ENCODE measurements at places on chromosomes 1 and 21.

DNA sequence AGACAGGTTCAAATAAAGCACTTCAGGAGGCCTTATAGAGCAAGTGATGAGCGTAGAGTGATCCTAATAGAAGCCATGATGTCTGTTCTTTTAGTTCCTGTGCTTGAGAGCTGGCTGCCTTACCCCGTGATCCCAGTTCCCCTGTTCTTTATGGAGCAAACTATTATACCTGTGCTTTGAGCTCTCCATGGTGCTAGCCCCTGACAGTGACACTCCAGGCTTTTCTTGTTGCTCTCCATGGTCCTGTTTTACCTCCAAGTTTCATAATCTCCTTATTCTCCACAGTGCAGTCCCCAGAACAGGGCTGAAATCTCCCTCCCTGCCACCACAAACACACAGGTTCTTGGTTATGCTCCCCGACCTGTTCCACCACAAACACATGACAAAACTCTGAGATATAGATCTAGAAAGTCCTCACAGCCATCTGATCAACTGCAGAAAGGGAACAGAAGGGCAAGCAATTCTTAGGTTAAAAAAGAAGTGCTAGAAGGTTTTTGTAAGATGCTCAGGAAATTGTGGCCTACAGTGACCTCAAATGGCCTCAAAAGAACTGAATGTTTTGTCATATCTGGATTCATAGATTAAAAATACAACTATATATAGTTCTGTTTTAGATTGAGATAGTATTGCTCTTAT is 6.0 kb downstream of the CADM3 start:
- peak; percentile 38 for DNase-seq

- DNase-seq: no peak
These were observed 26.4 kb downstream of the KIF26B start for GRCh38 chr1:245181158-245181517.

DNA sequence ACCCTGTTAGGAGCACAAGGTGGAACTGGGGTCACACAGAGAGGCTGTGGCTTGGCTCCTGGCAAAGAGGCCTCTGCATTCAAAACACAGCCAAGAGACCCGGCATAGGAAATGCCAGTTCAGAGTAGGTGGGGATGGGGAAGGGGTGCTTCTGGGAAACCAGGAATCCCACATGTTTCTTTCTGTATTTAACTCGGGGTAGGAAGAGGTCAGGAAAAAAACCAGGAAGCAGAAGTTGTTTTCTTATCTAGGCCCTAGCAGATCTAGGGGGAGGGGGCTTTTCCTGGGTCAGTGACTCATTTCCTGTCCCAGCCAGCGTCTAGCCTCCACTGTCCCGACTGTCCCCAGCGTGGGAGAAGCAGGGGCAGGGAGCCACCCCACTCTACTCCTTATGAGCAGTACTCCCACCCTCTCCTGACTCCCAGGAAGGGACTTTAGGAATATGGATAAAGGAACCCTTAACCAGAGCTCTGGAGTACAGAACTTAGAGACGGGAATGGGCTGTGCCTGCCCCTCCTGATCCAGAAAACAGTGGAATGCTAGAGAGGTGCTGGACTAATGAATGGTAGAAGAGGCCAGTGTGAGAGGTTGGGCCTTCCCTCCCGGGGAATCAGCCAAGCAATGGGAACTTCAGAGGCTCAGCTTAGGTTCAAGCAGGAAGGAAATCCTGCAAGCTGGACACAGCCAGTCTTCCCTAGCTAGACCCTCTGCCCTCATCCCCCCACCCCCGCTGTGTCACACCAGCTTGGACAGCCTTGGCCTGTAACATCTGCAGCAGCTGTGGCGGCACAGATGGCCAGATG is 5.7 kb downstream of the FHL3 start:
- DNase-seq: peak; percentile 50

GRCh38 chr1:12528021-12528852 is 89.8 kb downstream of the DHRS3 start:
- peak; percentile 67 for DNase-seq

DNA sequence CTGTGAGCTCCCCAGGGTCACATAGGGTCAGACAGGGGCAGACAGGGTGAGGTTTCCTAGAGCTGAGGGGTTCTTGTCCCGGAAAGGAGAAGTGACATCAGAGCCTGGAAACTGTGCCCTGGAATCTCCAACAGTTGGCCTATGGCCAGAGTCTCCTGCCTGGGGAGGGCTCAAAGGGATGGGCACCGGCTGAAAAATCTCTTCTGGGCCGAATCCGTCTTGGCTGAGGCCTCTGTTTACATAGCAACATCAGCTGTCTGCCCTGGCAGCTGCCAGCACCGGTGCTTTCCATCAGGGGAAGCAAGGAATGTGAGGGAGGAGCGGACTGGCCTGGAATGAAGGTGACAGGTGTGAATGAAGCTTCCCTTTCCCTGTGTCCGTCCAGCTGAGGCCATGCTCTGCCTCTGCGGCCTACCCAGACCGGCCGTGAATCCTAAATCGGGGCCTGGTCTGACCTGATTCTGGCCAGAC is 30.7 kb downstream of the VASH2 start:
- DNase-seq: no peak

DNA sequence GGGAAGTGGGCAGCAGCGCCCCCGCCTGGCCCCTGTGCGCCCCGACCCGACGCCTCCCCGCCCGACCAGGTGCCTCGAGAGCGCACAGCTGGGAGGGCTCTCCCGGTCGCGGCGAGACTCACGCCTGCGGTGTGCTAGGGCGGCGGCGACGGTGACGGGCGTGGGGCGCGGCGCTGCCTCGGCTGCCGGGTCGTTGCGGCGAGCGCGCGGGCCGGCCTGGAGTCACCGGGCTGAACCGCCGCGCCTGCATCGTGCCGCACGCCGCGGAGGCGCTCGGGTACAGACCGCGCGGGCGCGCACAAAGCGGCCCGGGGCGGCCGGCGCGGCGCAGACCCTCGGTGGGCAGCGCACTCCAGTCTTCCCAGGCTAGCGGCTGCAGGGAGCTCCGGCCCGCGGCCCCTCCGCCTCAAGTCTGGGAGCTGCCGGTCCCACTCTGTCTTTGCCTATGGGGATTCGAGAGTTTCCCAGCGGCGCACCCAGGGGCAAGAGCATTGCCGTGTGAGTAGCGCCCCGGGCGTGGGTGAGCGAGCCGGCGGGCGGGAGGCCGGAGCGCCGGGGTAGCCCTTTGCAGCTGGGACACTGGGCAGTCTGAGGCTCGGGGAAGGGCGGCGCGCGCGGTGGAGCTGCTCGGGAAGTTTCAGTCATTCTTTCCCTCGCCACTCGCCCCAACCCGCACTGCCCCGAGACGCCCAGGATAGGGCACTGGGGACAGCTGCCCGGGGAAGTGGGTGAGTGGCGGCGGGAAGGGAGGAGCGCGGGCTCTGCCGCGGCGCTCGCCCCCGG is at the start of gene SLC35F3:
TSS of gene SLC35F3 (plus strand) at position 44 of the 783 bp plus-strand sequence.
- DNase-seq: no peak

DNA sequence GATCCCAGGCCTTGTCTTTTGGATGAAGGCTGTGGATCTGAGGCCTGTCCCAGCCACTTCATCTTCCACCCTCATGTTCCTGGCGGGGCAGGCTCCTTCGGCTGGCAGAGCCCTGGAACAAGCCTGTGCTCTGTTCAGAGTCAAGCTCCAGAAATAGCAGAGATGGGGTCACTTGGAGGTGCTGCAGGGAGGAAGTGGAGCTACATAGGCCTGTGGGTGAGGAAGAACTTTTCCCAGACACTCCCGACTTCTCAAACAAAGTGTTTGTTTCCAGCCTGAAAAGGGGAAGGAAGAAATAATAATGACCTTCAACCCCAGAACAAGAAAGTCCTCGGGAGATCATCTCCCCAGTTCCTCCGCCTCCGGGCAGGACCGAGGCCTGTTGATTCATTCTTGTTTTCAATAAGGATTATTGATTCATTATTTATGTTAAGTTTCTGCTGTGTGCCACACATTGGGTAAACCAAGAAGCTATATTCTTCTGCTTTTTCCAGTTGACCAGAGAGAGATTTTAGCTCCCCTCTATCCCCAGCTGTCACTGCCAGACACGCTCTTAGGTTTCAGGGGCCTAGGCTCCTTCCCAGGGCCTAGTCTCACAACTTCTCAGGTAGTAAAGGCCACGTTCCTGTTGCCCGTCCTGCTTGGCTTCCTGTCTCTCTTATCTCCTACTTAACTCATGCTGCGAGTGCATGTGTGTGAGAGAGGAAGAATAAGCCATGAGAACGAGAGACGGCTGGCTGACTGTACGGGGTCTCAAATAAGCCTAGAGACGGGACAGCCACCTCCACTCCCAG is 16.9 kb downstream of the IKBKE start:
- peak; percentile 73 for DNase-seq

- DNase-seq: no peak
These were observed 337.1 kb downstream of the SIPA1L2 start for GRCh38 chr1:232292818-232293217.

DNA sequence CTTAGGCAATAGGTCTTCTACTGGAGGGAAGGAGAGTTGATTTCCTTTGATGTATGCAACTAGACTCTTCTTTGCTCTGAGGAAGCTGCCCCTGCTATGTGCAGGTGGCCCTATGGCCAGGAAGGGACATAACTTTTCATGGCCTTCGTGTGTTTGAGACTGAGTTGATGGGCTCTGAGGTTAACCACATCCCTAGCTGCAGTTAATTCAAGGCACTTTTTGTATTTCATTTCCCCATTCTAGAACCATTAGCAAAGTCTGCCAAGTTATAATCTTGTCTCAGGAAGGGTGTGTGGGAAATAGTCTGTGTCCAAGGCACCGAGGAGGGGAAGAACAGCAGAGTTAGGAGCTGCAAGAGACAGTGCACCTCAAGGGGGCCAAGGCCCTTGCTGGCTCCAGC is 2.5 kb downstream of the FCRL4 start:
- DNase-seq: no peak

DNA sequence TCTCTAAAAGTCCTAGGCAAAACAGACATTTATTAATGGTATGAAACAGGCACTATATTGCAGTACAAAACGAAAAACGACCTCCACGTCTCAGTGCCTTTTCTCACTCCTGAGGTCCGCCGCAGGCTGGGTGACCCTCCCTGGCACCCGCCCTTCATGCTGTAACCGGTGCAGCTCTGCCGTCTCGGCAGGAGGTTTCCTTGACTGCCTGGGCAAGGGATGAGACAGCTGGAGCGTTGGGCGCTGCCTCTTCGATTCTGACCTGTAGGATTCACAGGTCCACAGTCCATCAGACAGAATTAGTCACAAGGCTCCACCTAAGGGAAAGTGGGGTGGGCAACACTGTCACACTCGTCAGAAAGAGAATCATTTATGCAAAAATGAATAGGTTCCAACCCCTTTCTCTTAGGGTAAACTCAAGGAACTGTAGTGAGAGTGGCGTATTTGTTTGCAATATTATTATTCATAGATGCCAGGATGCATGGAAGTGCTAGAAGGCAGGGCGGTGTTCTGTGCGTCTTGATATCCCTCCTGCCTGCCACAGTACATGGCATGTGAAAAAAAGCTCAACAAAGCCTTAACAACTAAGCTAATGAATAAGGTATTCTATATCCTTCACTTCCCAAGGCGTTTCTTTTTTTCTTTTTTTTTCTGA is 23.5 kb upstream of the ZBTB18 start:
- no peak for DNase-seq

DNA sequence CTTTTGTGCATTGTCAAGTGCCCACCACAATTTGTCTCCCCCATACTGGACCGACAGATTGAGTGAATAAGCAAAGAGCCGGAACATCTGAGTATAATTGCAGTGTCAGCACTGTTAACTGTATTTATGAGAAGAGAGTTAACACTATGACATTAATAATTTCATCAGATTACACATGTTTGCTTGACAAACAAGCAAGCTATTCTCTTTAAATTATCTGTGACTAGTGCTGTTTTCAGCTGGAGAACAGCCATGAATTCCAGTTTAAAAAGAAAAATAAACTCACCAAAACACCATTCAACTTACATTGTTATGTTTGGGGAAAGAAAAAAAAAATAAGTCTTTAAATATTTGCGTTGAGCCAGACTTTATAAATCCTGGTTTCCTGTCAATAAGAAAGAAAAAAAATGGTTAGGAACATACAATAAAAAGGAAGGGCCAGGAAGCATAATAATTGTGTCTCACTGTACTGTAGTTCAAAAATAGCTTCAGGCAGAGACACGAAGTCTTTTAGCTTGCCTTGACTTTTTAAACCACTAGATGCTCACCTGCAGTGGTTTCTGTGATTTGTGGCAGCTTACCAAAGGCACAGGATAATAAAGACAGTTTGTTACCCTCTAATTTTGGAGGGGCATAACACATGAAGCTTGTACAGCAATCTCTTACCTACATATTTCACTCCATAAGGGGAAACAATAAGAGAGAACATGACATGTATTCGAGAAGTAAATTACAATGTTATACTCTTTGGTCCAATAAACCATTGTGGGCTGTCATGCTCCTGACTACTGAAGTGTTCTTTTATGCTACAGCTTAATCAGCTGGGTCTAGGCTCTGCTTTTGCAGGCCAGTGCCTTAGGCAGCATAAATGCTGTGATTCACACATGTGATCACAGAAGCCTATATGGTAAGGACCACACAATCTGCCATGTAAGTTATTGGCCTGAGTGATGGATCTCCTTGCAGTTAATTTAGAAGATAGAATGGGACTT is 302.0 kb upstream of the ADGRL2 start:
- DNase-seq: no peak

- DNase-seq: no peak
These were observed 19.9 kb downstream of the DSTYK start for GRCh38 chr1:205191622-205192021.

- no peak for DNase-seq
These were observed 79.0 kb downstream of the HS2ST1 start for GRCh38 chr1:86993269-86993985.

DNA sequence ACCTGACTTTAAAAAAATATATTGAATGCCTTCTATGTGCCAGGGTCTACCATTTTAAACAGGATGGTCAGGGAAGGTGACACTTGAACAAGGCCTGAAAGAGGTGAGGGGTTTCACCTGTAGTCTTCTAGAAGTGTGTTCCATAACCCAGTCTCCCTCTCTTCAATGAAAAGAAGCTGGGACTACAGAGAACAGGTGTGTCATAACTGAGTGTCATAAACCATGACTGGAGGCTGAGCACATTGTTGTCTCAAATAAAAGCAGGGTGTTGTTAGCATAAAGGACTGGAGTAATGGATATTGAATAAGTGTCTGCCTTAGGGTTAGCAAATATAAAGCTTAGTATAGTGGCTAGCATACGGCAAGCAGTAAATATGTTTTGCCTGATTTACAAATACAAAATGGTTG is 65.4 kb downstream of the SYDE2 start:
- DNase-seq: no peak

GRCh38 chr21:28687586-28687985 is 305.1 kb downstream of the LTN1 start:
- DNase-seq: no peak

DNA sequence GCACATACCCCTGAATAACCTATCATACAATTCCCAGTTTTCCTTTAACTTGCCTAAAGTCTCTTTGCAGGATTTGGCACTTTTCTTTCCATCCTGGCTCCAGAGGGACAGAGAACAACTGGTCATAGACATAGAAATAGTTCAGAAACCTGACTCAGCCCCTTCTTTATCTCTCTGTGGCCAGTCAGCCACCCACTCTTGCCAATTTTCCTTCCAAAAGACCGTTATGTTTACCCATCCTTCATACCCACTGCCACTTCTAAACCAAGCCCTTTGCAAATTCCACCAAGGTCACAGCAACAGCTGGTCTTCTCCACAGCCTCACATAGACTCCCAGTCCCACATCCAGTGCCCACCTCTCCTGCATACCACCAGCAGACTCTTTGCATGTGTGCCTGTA is 127.2 kb upstream of the FGGY start:
- DNase-seq: no peak
